ENCODE measurements at places on chromosomes 1 and 21.
A peak's percentile ranks its signal among the peaks of the same experiment; 100 is the strongest.

DNA sequence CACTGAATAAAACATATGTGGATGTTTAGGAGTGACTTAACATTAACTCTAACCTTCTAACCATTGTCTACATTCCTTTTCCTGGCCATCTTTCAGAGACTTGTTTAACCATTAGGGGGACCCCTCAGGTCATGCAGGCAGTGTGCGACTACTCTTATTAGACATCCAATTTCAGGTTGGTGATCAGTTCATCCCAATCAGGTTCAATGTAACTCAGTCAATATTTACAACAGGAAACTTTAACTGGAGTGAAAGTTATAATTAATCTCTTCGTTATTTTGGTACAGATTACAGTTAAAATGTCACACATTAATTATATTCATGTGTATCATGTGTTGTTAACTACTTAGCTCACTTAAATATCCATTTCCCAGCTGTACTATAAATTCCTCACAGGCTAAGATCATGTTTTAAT is 68.8 kb upstream of the RGS1 start:
- DNase-seq, result peak; percentile 65

DNA sequence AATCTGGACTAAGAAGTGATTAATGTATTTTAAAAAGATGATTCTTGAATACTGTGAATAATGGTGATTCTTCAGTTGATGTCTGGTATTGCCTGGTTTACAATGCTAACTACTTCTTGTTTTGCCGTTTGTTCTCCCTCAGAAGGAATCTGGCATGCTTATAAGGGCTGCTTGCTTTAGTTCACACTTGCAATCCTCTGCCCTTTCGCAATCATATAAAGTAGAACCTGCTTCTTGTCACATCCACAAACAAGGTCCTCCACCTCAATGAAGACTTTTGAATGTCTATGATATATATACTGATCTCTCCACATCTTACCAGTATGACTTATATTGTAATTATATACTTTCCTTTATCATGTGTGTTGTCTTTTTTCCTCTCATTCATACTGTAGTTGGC is 92.6 kb downstream of the ADGRL4 start:
- DNase-seq, result no peak

DNA sequence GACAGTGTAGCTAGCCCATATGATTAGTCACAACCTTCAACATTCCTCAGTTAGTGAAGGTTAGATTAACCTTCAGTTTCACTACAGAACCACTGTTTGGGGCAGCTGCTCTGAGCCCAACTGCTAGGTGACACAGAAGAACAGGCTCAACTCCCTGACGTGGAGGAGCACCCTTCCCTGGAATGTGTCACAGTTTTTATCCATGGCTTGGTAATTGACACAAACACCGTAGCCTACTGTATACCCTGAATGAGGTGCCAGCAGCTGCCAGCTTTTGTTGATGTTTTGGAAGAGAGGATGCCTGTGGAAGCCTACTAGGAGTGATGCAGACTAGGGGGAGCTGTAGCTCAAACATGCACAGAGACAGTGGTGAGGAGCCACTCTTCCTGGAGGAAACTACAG is 56.6 kb upstream of the CR2 start:
- DNase-seq, result no peak

DNA sequence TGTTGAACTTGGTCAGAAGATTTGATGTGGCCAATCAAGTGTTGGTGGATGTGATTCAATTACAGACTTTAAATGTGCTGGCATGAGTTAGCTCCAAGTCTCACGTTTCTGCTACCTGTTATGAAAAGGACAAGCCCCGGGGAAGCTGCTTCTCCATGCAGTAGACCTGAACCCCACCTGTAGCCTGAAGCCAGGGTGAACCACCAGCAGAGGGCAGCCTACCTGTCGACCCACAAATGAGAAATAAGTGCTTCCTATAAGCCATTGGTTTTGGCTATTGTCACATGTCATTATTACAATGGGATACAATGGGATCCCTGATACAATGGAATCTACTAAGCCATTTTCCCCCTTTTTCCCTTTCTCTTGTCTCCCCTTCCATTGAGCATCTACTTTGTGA is 230.2 kb downstream of the PRDM2 start:
- no peak for DNase-seq

DNA sequence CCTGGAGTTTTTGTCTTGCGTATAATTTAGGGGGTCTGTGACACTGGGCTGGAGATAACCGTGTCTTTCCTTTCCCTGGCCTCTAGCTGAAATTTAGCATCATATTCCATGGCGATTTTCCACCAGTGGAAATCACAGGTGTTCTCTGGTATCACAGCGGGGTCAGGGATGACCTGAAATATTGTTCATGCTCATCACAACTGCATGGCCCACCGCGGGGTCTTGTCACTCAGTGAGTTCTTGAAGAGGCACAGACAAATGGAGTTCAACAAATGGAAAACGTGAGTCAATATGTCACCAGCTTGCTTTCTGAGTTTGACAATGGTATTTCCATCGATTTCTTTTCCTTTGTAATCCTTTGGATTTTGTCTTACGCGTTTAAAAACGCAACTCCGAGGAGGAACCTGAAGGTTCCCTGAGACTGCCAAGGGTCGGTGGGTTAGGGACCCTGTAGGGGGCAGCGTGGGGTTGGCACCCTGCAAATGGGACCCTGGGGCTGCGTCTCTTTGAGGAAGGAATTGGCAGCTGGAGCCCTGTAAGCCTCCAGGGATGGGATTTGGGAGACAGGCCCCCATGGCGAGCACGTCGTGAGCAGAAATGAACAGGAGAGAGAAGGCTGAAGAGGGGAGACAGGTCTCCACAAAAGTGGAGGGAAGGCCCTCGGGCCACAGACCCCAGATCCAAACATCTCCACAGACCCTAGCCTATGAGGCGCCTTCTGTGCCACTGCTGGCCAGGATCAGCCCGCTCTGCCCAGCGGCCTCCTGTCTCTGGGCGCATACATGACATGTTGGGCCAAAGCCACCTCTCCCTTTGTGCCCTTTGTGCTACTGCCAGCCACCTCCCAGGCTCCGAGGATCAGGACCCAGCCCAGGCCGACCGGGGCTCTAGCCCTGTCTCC is 32.1 kb upstream of the RUNX3 start:
- DNase-seq, result no peak

DNA sequence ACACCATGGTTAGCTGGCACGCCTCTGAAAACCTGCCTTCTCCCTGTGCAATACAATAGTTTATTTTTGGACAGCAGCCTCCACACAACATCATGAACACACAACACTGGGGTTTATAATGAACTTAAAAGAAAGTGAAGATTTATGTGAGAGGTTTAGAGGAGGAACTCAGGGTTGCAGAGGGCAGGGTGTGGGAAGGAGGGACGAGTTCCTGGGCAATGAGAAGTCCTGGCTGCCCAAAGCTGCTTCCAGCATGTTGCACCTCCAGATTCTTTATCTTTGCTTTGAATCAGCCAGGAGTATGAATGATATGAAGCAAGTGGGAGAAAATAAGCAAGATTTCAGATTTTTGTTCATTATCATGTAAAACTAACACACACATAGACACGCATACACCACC is 11.3 kb upstream of the LRRC8D start:
- DNase-seq, result peak; percentile 41

- DNase-seq, result no peak
Measured at GRCh38 chr1:4626061-4626460, 28.3 kb upstream of the AJAP1 start.

GRCh38 chr21:25608044-25608737 is 910 bp upstream of the MRPL39 start:
- peak; percentile 86 for DNase-seq

DNA sequence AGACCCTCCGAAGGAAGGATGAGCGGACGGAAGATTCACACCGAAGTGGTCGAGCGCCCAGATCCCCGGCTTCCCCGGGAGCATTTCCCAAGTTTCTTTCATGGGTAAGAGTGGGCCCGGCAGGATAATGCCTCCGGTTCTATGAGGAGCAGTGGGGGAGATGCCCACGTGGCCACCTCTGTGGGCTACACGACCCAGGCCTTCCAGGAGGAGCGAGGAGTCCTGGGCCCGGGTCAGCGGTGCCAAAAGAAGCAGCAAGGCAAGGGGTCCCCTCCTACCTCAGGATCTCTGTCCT is 7.9 kb upstream of the NBPF11 start:
- DNase-seq, result no peak

- DNase-seq, result no peak
Measured at GRCh38 chr1:183339556-183340167, 78.5 kb downstream of the NMNAT2 start.

DNA sequence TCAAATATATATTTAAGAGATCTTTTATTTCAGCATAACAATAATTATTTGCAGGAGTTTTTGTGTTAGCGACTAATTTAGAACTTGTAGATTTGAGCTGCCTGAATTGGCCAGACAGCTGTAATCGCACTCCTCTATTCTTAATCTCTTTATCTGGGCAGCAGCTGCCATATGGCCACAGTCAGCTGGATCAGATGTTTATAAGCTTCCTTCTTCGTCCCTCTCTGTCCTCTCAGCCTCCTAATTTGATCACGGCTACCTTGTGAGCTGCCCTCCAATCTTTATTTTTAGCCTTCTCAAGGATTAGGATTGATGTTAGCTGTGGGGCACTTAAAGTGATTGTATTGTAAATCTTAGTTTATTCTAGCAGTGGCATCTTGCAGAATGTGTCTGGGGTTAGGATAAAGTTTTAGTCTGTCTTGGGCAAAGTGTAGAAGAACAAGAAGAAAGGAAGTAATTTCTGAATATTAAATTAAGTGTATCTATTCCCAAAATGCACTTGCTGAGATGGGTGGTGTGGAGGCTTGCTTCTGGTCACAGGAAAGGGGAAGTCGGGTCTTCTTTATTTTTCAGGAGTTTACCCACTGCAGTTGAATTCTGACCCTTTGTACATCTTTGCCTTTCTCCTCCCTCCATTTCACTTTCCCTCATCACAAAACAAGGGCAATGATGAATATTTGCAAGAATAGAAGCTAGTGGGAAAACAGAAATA is 1.1 kb downstream of the ZBTB18 start:
- no peak for DNase-seq

- no peak for DNase-seq
Measured at GRCh38 chr1:241225741-241226140, 131.3 kb downstream of the RGS7 start.

- no peak for DNase-seq
Measured at GRCh38 chr1:20095564-20096434, 23.5 kb downstream of the PLA2G2D start.

GRCh38 chr1:78370356-78370755 is 120.4 kb upstream of the PTGFR start:
- DNase-seq, result peak; percentile 76
